ENCODE measurements at places on chromosomes 16 and 17.

DNA sequence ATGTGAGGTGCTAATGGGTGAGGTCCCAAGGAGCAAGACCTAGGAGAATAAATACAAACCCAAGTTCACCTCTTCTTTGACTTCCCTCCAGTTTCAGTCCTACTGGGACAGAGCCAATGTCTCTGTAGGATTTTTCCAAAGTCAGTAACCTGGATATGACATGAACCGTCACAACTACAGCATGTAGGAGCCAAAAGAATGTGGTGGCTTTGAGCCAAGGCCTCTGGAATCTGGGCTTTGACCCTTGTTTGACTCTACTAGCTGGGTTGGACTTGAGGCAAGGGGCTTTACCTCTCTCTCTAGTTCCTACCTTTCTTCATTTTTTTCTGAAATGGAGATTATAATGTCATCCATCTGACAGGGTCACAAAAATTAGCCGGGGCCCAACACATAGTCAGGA lies 91.4 kb downstream of the CACNG3 start:
- DNase-seq: no peak

GRCh38 chr16:51713502-51713901 lies 562.4 kb upstream of the SALL1 start:
- DNase-seq: no peak

DNA sequence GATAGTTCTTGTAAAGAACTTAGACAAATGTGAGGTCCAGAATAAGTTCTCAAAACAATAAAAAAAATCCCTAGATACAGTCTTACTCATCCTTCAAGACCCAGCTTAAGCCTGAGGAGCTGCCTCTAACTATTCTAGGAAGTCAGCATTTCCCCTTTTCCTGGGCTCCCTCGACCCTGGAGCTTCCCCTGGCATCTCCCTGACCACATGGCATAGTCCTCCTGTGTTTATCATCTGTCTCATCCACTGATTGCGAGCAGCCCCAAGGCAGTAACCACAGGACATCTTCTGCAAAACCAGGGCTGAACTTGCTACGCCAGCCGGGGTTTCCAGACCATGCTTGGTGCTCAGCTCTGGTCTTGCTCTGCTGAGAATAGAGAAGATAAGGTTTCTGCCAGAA lies 36.7 kb upstream of the NLRP1 start:
- no peak for DNase-seq

DNA sequence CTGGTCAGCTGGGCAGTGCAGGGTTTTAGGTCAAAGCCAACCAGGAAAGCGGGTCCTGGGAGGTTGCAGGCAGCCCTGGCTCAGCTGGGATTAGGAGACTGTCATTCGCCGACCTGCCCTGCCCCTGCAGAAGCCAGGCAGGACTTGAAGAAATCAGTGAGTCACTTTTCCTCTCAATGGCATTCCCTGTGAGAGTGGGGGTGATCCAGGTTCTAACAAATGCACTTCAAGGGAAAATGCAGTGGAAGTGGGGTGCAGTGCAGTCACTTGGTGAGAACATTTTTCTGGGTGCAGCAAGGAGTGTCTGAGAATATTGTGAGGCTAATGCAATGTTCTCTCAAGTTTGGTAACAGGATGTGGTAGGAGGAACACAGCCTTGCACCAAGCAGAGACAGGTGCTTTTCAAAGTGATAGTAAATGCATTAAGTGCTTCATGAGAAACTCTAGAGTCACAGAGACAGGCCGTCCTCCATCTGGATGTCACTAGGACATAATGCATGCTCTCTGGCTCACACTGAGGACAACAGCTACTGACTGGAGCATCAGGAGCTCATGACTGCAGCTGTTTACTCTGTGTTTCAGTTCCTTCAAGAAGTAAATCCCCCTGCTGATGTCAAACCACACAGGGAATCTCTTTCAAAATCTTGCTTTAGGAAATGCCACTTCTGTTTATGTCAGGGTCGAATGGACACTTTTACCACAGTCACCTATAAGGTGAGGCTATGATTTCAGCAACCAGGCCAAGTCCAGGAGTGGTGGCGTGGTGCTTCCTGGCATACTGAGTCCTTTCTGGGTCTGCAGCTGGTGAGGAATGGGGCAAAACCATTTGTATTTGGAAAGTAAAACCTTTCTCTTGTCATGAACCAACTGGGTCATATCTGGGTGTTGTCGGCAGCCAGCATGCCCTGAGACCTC lies 16.7 kb downstream of the CDK5R1 start:
- no peak for DNase-seq

DNA sequence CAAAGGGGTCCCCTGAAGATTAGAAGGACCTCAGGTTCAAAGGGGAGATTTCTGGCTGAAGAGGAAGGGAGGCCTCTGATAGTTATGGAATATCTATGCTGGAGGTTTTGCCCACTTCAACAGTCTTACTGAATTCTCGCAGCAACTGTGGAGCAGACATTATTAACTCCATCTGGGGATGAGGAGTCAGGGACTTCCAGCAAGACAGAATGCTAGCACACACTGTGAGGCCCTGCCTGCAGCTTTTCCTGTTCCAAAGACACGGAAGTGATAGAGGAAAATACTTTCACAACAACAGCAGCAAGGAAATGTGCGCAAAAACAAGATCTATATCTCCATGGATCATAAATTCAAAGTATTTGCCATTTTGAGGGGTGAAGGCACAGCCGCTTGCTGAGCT lies 72.8 kb downstream of the RPH3AL start:
- DNase-seq: no peak

All from NCI-H446 treated with DMSO at 0.1 percent for 48 hours (cell line).